Activated CD4-positive, alpha-beta memory T cell treated with anti-CD3 and anti-CD28 coated beads for 36 hours (primary cell): ENCODE measurements at places on chromosomes 4 and X. TPM values are rescaled to one million over a fixed set of nuclear protein-coding genes. Genes with fewer than 3 reads are reported as not detected.
A peak's percentile ranks its signal among the peaks of the same experiment; 100 is the strongest.

- peaks cover 21% of the 10 kb centered on the region for H3K4me1 ChIP-seq
- DNase-seq = no peak
- no peak overlapping the region for H3K27ac ChIP-seq
- no peak overlapping the region for H3K4me3 ChIP-seq
Observed at GRCh38 chrX:9003041-9003440, 30.9 kb downstream of the FAM9B start.

- no peaks in the 10 kb centered on the region for H3K27me3 ChIP-seq
- no peak overlapping the region for H3K27ac ChIP-seq
- no peak for DNase-seq
Observed at GRCh38 chr4:69753686-69754085, 6.7 kb downstream of the SULT1B1 start.

- H3K36me3 ChIP-seq = peaks cover 6% of the 10 kb centered on the region
- no peak overlapping the region for H3K4me3 ChIP-seq
Observed at GRCh38 chr4:173316060-173316459, 18.1 kb downstream of the HMGB2 start.

- no peak overlapping the region for H3K27ac ChIP-seq
- peaks cover 5% of the 10 kb centered on the region for H3K4me1 ChIP-seq
- H3K36me3 ChIP-seq = no peaks in the 10 kb centered on the region
- H3K27me3 ChIP-seq = peaks cover 22% of the 10 kb centered on the region
Observed at GRCh38 chr4:107751670-107752069, 31.6 kb upstream of the PAPSS1 start.

The BMX gene
- not detected for total RNA-seq

DNA sequence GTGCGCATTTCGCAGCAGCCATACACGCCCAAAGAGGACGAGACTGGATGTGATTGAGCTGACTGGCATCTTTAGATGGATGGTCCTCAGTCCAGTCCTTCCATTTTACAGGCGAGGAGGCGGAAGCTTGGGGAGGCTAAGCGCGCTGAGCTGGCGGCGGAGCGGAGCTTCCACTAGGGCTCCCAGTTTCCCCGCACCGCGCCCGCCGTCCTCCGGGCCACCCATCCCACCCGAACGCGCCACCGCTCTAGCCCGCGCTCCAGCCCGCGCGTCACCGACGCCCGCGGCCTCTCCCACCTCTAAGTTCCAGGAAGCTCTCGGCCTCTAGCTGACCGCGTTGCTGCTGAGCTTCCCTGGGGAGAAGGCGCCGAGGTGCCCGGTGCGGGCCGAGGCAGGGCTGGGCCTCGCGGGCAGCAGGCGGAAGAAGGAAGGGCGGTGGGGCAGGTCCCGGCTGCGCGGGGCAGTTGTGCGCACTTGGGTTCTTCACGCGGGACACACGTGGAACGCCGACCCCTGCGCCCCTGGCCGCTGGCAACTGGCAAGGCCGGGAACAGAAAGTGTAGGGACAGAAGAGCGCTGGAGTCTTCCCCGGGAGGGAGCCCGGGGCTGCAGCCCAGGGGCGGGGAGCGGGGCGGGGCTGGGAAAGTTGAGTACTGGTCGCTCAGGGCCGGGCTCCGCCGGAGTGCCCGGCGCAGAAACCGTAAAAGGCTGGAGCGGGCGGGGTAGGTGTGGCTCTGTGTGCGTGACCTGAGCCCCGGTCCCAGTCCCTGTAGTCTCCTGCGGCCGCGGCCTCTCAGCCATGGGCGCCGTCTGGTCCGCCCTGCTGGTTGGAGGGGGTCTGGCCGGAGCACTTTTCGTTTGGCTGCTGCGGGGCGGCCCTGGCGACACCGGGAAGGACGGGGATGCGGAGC lies at the start of gene STBD1:
STBD1 (plus strand) TSS at position 763 of the 911 bp plus-strand sequence; CDS start at position 800, 37 bp downstream.
- H3K27me3 ChIP-seq = peaks cover 3% of the 10 kb centered on the region
- peak within 1 kb of the TSS; percentile 24 for H3K27ac ChIP-seq
- H3K4me1 ChIP-seq = peaks cover 30% of the 10 kb centered on the region

- H3K27me3 ChIP-seq = no peaks in the 10 kb centered on the region
- DNase-seq = no peak
- H3K4me1 ChIP-seq = peaks cover 20% of the 10 kb centered on the region
- no peak overlapping the region for H3K4me3 ChIP-seq
Observed at GRCh38 chr4:39464886-39465501, 6.1 kb downstream of the LIAS start.

The PDZD4 gene
- total RNA-seq = 4.9 TPM

GRCh38 chr4:2166253-2166652 lies 75.7 kb downstream of the HAUS3 start:
- no peak overlapping the region for H3K4me3 ChIP-seq
- peaks cover 2% of the 10 kb centered on the region for H3K36me3 ChIP-seq
- no peak overlapping the region for H3K27ac ChIP-seq
- H3K27me3 ChIP-seq = no peaks in the 10 kb centered on the region

- H3K27ac ChIP-seq = no peak overlapping the region
- H3K27me3 ChIP-seq = no peaks in the 10 kb centered on the region
- peaks cover 38% of the 10 kb centered on the region for H3K36me3 ChIP-seq
- no peak overlapping the region for H3K4me3 ChIP-seq
- DNase-seq = no peak
Observed at GRCh38 chrX:2435465-2435864, 65.3 kb downstream of the DHRSX start.

The GBA3 gene
- not detected for total RNA-seq

- H3K27me3 ChIP-seq = no peaks in the 10 kb centered on the region
- no peak overlapping the region for H3K4me3 ChIP-seq
- no peaks in the 10 kb centered on the region for H3K36me3 ChIP-seq
- no peaks in the 10 kb centered on the region for H3K4me1 ChIP-seq
Observed at GRCh38 chr4:126046081-126046614, 731.4 kb downstream of the FAT4 start.

- no peaks in the 10 kb centered on the region for H3K4me1 ChIP-seq
- no peak for DNase-seq
- H3K27ac ChIP-seq = no peak overlapping the region
- H3K36me3 ChIP-seq = no peaks in the 10 kb centered on the region
Observed at GRCh38 chr4:166091912-166092510, 219.0 kb downstream of the TLL1 start.

DNA sequence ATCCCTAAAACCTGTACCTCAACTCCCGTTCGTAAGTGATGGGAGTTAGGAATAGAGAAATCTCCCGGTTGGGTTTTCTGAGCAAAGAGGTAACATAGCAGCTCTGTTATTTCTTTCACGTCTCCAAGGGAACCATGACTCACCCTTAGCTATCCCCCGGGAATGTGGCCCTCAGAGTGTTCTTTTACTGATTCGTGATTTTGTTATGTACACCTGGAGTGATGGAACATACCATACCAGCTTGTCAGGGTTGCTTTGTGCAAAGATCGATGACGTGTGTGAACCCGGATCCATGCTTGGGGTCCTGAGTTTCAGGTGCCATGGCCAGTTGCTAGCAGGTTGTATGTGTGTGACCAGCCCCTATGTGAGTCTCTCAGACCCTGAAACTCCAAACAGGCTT lies 52.6 kb downstream of the HPRT1 start:
- DNase-seq = no peak
- peaks cover 4% of the 10 kb centered on the region for H3K36me3 ChIP-seq
- no peak overlapping the region for H3K27ac ChIP-seq

DNA sequence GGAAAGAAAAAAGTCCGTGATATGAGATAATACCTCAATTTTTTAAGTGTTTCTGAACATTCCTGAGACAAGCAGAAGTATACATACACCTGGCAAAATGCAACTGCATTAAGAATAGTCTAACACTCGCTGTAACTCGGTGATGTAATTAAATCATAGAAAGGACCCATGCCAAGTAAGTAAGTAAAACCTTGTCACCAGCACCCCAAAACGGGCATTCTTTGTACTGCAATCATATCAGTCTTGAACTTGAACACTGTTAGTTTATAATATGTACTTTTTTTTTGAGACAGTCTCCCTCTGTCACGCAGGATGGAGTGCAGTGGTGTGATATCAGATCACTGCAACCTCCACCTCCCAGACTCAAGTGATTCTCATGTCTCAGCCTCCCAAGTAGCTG lies 47.4 kb downstream of the SMIM14 start:
- H3K27me3 ChIP-seq = no peaks in the 10 kb centered on the region
- no peak overlapping the region for H3K27ac ChIP-seq
- no peaks in the 10 kb centered on the region for H3K36me3 ChIP-seq
- no peaks in the 10 kb centered on the region for H3K4me1 ChIP-seq

The CXCL9 gene
- 0.14 TPM for total RNA-seq

The CLTRN gene
- 0.41 TPM for total RNA-seq
